ENCODE measurements at places on chromosomes 2 and 18.
A peak's percentile ranks its signal among the peaks of the same experiment; 100 is the strongest.

DNA sequence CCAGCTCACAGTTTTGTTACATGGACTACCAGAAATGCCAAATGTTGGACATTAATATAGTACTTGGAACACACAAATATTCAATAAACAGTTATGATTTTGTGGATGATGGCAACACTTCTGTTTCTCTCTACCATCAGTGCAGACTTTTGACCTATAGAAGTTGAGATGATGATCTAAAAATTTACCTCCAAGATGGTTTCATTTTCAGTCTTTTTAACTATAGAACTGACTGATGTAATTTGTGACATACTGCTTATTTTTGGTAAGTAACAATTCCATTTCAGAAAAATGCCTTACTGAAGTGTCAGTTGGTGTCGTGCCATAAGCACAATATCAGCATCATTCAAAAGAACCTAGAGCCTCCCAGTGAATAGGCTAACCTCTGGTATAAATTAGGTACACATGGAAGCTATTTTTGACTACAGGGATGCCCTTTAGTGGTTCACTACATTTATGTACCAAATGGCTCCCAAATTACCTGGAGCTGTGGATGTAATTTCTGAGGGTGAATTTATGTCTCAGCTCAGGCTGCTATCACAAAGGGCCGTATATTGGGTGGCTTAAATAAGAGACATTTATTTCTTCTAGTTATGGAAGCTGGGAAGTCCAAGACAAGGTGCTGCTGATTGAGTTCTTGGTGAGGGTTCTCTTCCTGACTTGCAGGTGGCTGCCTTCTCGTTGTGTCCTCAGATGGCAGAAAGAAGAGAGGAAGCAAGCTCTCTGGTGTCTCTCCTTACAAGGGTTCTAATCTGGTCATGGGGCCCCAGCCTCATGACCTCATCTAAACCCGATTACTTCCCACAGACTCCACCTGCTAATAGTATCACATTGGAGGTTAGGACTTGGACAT is 66.5 kb downstream of the ALPK2 start:
- no peak for DNase-seq

DNA sequence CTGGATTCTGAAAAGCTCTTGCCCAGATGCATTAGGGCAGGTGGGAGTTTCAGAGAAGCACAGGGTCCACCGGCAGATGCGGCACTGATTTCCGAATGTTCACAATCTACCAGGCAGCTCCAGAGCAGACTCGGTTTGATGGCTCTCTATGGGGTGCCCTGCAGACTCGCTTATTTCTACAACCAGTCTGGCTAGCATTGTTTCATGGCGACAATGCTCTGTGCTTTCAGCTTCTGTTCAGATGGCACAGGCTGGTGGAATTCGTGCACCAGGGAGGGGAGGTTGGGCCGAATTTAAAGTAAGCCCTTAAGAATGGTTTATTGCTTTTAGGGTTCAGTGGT is 9.9 kb downstream of the MYT1L start:
- DNase-seq: no peak

DNA sequence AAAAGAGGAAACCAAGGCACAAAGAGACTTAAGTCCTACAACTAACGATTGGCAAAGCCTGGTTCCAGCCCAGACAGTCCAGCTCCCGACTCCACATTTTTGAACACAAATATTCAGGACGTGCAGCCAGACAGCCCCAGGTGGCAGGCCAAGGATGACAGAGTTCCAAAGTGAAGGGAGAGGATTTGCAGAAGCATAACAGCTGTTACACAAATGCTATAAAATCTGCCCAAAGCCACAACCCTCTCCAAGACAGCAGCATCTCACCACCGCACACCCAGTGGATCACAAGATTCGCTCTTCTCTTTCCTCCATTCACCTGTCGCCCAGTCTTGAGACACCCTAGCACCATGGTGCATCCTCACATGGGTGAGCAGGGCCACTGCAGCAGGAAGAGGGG is 227.1 kb upstream of the ID2 start:
- DNase-seq: no peak

- no peak for DNase-seq
Observed at GRCh38 chr2:207674826-207675225, 36.6 kb upstream of the CCNYL1 start.

DNA sequence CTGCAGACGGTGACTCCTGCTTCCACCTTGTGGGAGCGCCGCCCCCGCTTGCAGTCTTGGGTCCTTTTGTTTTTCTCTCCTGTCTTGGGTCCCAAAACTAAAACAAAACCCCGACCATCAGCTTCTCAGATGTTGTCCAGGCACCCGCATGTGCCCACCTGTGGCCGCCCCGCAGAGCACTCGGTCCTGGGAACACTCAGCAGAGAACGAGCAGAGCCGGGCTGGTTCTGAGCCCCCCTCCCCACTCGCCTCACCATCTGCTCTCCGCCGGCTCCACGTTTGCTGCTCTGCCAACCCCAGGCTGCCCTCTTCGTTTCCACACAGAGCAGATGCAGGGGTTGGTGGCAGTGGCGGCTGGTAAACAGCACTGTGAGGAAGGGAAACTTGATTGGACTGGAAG is 38.5 kb downstream of the CTDP1 start:
- no peak for DNase-seq

DNA sequence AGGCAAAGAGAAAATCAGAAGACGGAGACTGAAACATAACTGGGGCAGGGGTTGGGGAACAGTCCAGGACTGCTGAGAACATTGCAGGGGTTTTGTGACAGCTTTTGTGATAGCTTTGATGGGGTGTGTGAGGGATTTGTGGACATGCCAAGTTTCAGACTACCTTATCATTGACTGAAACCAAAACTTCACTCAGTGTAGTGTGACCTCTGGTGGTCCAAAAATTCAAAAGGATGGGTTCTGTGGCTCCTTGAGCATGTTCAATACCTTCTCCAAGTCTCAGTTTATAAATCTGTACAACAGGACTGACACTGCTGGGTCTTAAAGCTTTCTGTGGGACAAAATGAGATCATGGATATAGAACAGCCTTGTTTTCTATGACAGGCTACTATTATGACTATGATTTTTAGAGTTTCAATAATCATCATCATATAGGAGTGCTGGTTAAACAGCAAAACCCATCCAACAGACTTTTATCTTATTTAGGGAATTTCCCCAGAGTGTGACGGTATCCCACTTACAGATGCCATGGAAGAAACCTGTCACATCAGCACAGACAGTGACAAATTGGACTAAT is 259.2 kb upstream of the SLC14A2 start:
- DNase-seq: no peak

GRCh38 chr2:100953406-100954043 is 48.6 kb upstream of the RPL31 start:
- DNase-seq: no peak

- no peak for DNase-seq
Observed at GRCh38 chr2:203500951-203501350, 34.1 kb downstream of the RAPH1 start.

DNA sequence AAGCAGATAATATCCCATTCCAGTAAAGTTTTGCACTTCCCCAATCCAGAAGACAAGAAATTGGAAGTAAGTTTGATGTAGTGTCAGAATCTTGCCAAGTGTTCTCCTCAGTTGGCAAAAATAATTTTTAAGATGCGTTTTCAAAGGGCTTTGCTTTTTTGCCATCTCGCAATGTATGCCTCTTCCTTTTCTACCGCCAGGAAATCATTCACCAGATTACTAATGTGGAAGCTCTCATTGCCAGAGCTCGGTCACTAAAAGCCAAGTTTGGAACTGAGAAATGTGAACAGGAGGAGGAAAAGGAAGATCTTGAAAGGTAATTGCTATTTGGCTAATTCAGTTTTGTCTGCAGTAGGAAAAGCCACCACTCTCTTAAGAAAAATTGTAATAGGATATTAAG is 110.7 kb downstream of the RAB3GAP1 start:
- no peak for DNase-seq

DNA sequence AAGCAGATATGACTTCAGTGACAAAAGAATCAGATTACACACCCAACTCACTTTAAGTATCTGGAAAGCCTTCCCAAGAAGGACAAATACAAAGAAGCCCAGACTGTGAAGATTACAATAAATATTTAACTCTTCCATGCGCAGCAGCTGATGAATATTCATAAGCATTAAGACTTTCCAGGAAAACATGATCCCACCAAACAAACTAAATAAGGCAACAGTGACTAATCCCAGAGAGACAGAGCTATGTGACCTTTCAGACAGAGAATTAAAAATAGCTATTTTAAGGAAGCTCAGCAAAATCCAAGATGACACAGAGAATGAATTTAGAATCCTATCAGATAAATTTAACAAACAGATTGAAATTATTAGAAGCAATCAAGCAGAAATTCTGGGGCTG is 108.2 kb upstream of the UBE2E3 start:
- DNase-seq: no peak

- DNase-seq: no peak
Observed at GRCh38 chr2:220104871-220105351, 477.5 kb downstream of the SLC4A3 start.

GRCh38 chr2:5691985-5692529 is at the start of gene SOX11:
SOX11 (plus strand) TSS chr2:5692384; CDS start chr2:5692722, 338 bp downstream.
- DNase-seq: no peak

DNA sequence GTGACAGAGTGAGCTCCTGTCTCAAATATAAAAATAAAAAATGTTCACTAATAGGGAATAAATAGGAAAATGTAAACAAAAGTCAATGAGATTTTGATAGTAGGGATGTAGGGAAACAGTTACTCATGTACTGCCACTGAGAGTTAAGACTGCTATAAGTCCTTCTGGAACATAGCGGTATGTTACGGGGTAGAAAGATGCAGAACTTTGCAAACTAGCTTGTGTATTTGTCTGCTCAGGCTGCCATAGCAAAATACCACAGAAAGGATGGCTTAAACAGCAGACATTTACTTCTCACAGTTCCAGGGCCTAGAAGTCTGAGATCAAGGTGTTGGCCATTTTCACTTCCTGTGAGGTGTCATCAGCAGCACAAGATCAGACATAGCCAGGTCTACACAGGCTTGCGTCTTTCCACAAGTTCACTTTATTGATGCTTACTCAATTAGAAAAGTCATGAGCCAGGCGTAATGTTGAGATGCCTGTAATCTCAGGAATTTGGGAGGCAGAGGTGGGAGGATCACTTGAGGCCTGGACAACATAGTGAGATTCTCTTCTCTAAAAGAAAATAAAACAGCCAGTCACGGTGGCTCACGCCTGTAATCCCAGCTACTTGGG is 8.8 kb downstream of the TXNDC2 start:
- DNase-seq: no peak

DNA sequence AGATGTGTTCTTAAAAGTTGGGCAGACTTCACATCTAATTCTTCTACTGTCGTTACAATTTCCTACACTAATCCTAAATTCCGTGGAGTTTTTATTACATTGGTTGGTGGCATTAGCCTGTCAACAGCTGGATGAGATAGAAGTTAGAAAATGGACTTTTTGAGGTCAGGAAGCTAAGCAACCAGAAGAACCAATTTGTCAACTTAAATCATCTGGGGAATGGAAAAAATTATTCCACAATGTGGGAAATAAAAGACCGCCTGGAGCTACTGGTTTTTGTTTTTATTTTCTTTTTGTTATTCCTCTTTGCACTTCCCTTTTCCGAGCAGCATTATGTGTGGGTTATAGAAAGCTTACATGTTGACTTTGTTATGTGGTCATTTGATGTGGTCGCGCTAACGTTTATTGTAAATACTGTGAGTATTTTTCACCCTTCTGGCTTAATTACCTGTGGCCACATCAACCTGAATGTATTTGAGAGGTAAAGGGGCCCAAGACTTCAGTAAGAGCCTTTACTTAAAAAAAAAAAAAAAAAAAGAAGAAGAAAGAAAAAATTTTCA is 75.3 kb downstream of the PTPRM start:
- no peak for DNase-seq

- DNase-seq: peak; percentile 47
Observed at GRCh38 chr2:96089356-96090195, 26.8 kb downstream of the ADRA2B start.

- DNase-seq: no peak
Observed at GRCh38 chr18:43524260-43524659, 247.0 kb upstream of the SYT4 start.

DNA sequence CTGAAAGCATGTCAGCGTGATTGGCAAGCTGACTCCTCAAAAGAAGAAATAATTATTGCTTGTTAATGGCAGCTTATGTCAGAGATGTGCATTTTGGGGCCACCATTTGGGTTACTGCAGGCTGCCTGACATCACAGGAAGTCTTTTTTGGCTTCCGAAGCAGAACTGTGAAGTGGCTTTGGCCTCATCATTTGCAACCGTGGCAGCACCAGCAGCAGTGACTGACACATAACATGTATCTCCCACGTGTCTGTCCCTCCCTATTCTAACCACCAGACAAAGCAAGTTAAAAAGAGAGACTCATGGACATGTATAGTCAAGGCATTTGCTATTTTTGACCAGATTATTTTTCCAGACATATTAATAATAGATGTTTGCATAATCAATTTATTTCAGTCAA is 488.7 kb upstream of the ACVR2A start:
- DNase-seq: no peak

DNA sequence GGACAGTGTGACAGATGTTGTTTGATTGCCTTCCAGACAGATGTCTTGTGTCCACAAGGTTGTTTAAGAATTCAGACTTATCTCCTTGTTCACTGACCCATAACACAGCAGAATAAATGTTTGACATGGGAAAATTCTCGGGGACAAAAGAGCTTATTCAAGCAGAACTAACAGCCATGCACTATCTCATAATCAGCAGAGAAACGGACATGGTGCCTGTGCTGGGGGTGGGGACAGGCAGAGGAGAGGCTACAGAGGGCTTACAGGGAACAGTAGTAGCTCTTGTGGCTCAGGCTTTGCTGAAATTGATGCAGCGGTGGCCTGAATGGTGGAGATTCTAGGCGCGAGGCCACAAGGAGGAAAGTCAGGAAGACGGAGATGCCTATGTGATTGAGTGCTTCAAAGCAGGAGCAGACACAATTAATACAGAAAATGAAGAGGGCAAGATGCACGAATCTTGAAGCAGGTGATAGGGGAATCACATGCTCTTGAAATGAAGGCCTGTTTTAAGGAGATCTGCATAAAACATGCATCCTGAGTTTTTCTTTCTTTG is 62.0 kb upstream of the CAB39 start:
- DNase-seq: no peak

- no peak for DNase-seq
Observed at GRCh38 chr2:69933839-69934613, 19.1 kb downstream of the MXD1 start.

DNA sequence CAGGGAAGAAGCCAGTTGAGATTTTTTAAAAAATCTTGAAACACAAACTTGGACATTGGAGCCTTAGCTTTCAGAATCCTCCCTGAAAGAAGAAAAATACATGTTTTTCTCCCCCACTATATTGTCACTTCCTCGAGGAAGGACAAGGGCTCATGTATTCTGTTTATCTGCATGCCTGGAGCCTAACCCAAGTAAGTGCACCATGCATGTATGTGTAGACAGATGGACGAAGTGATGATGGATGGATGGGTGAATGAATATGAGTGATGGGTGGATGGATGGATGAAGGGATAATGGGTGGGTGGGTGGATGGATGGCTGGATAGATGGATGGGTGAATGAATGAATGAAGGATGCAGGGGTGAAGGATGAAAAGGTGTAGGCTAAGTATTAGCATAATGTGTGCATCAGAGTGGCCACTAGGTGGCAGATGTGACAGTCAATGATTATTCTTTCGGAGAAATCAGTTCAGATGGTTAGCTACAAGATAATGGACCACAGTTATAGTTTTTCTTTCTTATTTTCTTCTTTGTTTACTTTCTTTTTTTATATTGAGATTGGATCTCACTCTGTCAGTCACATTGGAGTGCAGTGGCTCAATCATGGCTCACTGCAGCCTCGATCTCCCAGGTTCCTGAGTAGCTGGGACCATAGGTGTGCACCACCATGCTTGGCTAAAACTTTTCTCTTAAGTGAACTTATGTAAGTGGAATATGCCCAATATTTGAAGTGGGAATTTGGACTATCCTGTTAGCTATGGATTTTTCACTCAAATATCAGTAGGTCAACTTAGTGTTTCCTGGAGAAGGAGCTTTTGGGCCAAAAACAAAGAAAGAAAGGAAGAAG is 18.5 kb upstream of the CCDC93 start:
- DNase-seq: no peak

Measured in vagina (tissue), 2 donors.